Mononuclear cell (primary cell): ENCODE measurements at places on chromosomes 3 and 15. TPM values are rescaled to one million over a fixed set of nuclear protein-coding genes. Genes with fewer than 3 reads are reported as not detected.

Gene BCL2A1
- total RNA-seq: 511 TPM

Gene ADPRH
- total RNA-seq: 4.5 TPM

Gene ZCWPW2
- not detected for total RNA-seq

Gene POPDC2
- total RNA-seq: 21.5 TPM

Gene IL20RB
- total RNA-seq: 0.94 TPM

Gene MKRN3
- 1.6 TPM for total RNA-seq

Gene ACTC1
- total RNA-seq: not detected

Gene PRICKLE2
- 0.63 TPM for total RNA-seq

Gene SLC7A14
- total RNA-seq: under 0.01 TPM

Gene CLDN16
- 0.10 TPM for total RNA-seq

Gene CLSTN2
- not detected for total RNA-seq

Gene AQR
- total RNA-seq: 38.4 TPM

Gene PLA2G4D
- not detected for total RNA-seq

Gene C2CD4A
- total RNA-seq: 0.21 TPM

Gene CPNE9
- not detected for total RNA-seq

Gene CELSR3
- 2.6 TPM for total RNA-seq

Gene GOLGA8J
- total RNA-seq: not detected

Gene BFSP2
- total RNA-seq: not detected

Gene DHX30
- total RNA-seq: 49.1 TPM

Gene PRR23B
- total RNA-seq: not detected

Gene QARS1
- 262 TPM for total RNA-seq
